ENCODE measurements at places on chromosomes 4 and X. TPM values are rescaled to one million over a fixed set of nuclear protein-coding genes. Genes with fewer than 3 reads are reported as not detected.
A peak's percentile ranks its signal among the peaks of the same experiment; 100 is the strongest.

Gene CT45A10
- total RNA-seq = not detected

GRCh38 chr4:61723492-61723891, 523.4 kb downstream of the ADGRL3 start:
- no peaks in the 10 kb centered on the region for H3K36me3 ChIP-seq
- no peak for DNase-seq

Gene NHSL2
- total RNA-seq = 0.83 TPM

- peaks cover 2% of the 10 kb centered on the region for H3K4me1 ChIP-seq
- 0 out of 2 replicates have a peak, but pooled peaks cover 2% of the 10 kb centered on the region for H3K27me3 ChIP-seq
- DNase-seq = peak; percentile 79
These were observed 23.2 kb upstream of the MXD4 start for GRCh38 chr4:2284934-2285612.

Gene RNF128
- 4.8 TPM for total RNA-seq

Gene ALPK1
- 8.6 TPM for total RNA-seq

Gene PITX2
- 3.6 TPM for total RNA-seq

DNA sequence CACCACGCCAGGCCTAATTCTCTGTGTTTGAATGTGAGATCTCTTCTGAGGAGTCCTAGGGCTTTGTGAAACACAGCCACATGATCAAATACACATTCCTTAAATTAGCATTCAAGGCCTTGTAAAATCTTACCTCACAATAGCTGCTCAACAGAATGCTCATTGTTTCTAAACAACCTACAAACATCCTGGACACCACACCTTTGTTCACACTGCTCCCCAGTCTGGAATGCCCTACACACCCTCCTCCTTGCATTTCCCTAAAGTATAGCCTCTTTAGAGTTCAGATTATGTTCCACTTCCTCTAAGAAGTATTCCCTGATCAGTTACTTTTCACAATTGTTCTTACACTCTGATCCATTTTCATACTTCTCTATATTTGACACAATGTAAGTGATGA, 110.6 kb downstream of the AGTR2 start:
- no peak overlapping the region for H3K4me3 ChIP-seq
- no peaks in the 10 kb centered on the region for H3K4me1 ChIP-seq
- no peak overlapping the region for H3K27ac ChIP-seq
- H3K36me3 ChIP-seq = no peaks in the 10 kb centered on the region
- no peaks in the 10 kb centered on the region for H3K27me3 ChIP-seq

- no peak for DNase-seq
- no peaks in the 10 kb centered on the region for H3K4me1 ChIP-seq
- H3K27ac ChIP-seq = no peak overlapping the region
- no peak overlapping the region for H3K4me3 ChIP-seq
- no peaks in the 10 kb centered on the region for H3K27me3 ChIP-seq
These were observed 1035.6 kb downstream of the C4orf33 start for GRCh38 chr4:130131536-130131935.

GRCh38 chr4:33052241-33052640, 2332.1 kb downstream of the PCDH7 start:
- DNase-seq = no peak
- no peaks in the 10 kb centered on the region for H3K36me3 ChIP-seq
- H3K4me1 ChIP-seq = no peaks in the 10 kb centered on the region
- H3K27ac ChIP-seq = no peak overlapping the region

- H3K4me1 ChIP-seq = peaks cover 4% of the 10 kb centered on the region
- H3K36me3 ChIP-seq = peaks cover 17% of the 10 kb centered on the region
- peak overlapping the region; percentile 92 for H3K4me3 ChIP-seq
- H3K27ac ChIP-seq = no peak overlapping the region
- H3K27me3 ChIP-seq = no peaks in the 10 kb centered on the region
- DNase-seq = no peak
These were observed 1.7 kb downstream of the HNRNPDL start for GRCh38 chr4:82428526-82428968.

DNA sequence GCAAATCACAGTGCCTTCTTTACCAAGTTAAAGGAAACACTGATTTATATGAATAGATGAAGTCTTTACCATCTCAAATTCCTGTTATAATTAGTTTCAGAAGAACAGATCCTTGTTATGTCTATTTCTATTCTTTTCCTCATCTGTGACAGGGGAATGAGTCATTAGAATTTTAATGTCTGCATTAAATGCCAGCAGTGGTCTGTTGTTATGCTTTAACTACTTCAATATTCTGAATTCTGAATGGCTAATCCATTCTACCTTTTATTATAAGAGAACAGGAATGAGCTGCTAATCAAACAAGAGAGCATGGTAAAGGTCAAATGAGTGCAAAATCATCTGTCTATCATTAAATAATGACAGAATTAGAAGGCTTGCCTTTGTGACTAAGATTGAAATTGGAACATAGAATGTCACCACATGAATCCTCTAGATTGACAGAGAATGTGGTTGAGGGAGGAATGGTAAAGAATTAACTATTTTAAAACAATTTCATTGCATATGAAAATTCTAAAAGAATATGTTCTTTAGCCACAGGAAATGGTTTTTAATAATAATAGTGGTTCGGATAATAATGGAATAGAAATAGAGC, 935.5 kb downstream of the ADGRL3 start:
- H3K36me3 ChIP-seq = no peaks in the 10 kb centered on the region
- no peak for DNase-seq
- no peaks in the 10 kb centered on the region for H3K27me3 ChIP-seq
- no peak overlapping the region for H3K27ac ChIP-seq
- H3K4me1 ChIP-seq = no peaks in the 10 kb centered on the region

- no peak overlapping the region for H3K4me3 ChIP-seq
- no peak overlapping the region for H3K27ac ChIP-seq
- DNase-seq = peak; percentile 68
- H3K27me3 ChIP-seq = no peaks in the 10 kb centered on the region
- H3K4me1 ChIP-seq = peaks cover 2% of the 10 kb centered on the region
These were observed 31.5 kb upstream of the RAPGEF2 start for GRCh38 chr4:159071178-159071968.

DNA sequence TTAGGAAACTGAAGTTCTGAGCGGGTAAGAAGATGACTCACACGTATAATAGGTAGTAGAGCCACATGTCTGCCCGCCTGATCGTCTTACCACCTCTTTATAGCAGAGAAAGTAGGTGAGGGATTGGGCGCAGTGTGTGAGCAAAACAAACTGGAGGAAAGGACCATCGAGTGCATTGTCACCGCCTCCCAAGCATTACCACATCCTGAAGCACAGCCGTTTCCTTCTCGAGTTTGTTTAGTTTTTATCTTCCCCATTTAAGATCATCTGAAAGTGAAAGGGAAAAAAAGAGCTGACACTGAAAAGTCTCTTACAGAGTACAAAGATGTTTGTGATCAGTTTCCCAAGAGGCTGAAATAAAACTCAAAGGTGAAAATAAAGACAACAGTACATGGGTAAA, 14.8 kb downstream of the PDK3 start:
- H3K27me3 ChIP-seq = peaks cover 1% of the 10 kb centered on the region
- DNase-seq = peak; percentile 3
- H3K27ac ChIP-seq = no peak overlapping the region
- H3K36me3 ChIP-seq = no peaks in the 10 kb centered on the region

DNA sequence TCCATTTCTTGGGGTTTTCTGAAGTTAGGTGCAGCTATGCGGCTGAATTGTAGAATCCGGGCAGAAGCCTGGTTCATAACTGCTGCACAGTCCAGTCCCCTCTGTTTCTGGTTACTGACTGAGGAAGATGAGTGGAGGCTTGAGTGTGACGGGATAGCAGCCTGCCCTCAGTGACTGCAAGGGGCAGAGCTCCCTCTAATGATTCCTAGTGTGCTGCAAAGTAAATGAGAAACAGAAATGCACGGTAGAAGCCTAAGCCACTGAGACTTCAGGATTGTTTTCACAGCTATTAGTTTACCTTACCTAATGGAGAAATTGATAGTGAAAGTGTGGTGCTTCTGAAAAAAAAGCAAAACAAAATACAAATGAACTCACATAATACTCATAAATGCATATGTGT, 189.2 kb downstream of the GPM6A start:
- H3K4me1 ChIP-seq = no peaks in the 10 kb centered on the region
- no peak for DNase-seq
- no peaks in the 10 kb centered on the region for H3K27me3 ChIP-seq
- H3K4me3 ChIP-seq = no peak overlapping the region

Gene FAM236A
- not detected for total RNA-seq

Data from IMR-90 (cell line).